SJSA1 (cell line): ENCODE measurements at places on chromosomes 12 and 14. TPM values are rescaled to one million over a fixed set of nuclear protein-coding genes. Genes with fewer than 3 reads are reported as not detected.

GRCh38 chr12:86015026-86015425, 140.9 kb downstream of the NTS start:
- no peaks in the 10 kb centered on the region for H3K36me3 ChIP-seq
- DNase-seq: no peak
- no peaks in the 10 kb centered on the region for H3K4me1 ChIP-seq
- H3K4me3 ChIP-seq: no peak overlapping the region
- no peaks in the 10 kb centered on the region for H3K27me3 ChIP-seq

DNA sequence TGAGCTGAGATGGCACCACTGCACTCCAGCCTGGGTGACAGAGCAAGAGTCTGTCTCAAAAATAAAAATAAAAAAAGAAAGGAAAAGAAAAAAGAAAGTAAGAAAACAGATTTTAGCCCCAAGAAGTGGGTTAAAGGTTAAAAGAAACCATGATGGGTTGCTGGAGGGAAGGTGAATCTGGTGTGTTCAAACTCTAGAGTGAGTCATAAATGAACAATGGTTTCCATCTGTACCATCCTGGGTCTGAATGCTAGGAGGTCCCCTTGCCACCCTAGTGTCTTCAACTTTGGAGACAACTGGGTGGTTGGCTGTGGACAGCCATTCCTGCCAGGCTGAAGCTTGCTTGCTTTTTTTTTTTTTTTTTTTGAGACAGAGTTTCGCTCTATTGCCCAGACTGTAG, 1.6 kb upstream of the RPS26 start:
- no peak for DNase-seq
- H3K4me1 ChIP-seq: peaks cover 14% of the 10 kb centered on the region
- peaks cover 30% of the 10 kb centered on the region for H3K36me3 ChIP-seq
- H3K4me3 ChIP-seq: no peak overlapping the region
- H3K27me3 ChIP-seq: no peaks in the 10 kb centered on the region
- H3K27ac ChIP-seq: no peak overlapping the region

DNA sequence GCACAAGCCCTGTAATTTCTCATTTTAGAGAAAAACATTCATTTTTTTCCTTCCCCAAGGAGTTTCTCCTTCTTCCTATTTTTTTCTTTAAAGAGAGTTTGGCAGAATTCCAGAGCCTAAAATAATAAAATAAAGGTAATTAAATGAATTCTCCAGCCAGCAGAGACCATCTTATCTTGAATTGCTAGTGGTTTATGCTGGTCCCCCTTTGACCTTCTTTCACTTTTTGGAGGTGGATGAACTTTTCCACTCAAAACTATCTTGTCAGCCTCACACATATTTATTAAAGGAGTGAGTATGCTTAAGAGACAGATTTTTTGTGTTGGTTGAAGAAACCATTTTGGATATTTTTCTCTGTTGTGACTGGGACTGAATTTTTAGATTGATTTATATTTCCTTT, 47.6 kb downstream of the ADIPOR2 start:
- H3K27ac ChIP-seq: no peak overlapping the region
- no peaks in the 10 kb centered on the region for H3K4me1 ChIP-seq
- no peak for DNase-seq
- H3K4me3 ChIP-seq: no peak overlapping the region

DNA sequence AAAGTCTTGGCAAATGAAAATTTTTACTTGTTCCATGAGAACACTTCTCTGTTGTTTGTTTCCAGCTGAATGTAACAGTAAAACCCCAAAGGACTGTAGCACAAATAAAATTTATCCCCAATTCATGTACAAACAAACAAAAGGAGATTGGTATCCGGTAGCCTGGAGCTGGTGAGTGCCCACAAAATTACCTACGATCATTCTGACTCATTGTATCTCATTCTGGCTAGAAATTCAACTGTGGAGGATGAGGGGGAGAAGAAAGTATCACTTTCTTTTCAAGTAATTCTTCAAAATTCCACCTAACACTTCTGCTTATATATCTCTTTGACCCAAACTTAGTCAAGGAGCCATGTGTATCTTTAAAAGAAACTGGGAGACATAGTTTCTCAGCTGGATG, 268.5 kb downstream of the ALG10B start:
- H3K27me3 ChIP-seq: no peaks in the 10 kb centered on the region
- no peaks in the 10 kb centered on the region for H3K36me3 ChIP-seq
- no peak for DNase-seq
- H3K4me3 ChIP-seq: no peak overlapping the region
- no peak overlapping the region for H3K27ac ChIP-seq
- H3K4me1 ChIP-seq: no peaks in the 10 kb centered on the region

DNA sequence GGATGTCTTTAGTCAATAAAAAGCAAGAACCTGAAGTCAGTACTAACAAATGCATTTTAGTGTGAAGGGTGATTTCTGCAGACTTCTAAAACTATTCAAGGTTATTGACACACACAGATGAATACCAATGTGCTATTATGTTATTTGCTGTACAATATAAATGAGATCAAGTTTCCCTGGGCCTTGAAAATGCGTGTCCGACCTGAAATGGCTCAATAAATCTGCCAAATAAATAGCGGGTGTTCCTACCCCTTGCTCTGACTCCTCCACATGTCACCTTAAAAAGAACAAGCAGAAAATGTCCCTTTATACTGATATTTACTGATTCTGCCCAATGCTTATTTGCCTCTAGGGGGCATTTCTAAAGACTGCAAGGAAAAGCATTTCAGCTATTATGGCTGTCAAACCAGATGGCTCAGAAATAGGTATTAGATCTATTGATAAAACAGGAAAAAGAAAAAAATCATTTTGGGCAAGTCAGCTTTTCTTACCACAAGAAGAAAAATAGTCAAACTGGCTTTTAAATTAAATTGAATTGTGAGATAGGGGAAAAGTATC, 367.3 kb upstream of the KITLG start:
- no peak overlapping the region for H3K27ac ChIP-seq
- no peaks in the 10 kb centered on the region for H3K27me3 ChIP-seq
- no peak overlapping the region for H3K4me3 ChIP-seq
- no peak for DNase-seq
- peaks cover 14% of the 10 kb centered on the region for H3K4me1 ChIP-seq

GRCh38 chr14:26282578-26282977, 315.3 kb downstream of the NOVA1 start:
- no peak overlapping the region for H3K27ac ChIP-seq
- peaks cover 13% of the 10 kb centered on the region for H3K4me1 ChIP-seq
- DNase-seq: no peak
- no peak overlapping the region for H3K4me3 ChIP-seq

DNA sequence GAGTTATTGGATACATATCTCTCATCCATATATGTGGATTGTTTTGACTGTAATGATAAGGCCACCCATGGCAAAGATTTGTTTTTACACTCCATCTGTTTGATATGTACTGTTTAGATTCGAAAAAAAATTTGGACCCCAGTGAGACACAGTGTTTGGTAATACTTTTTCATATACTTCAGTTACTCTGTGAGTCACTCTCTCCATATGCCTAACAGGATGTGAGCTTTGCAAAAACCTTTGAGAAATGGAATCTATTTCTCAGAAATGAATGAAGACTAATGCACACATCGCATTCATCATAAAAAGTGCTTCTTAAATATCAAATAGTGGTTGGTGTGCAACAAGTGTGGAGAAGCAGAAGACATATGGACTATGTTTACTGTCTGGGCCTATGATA, 781.5 kb downstream of the SLC6A15 start:
- no peaks in the 10 kb centered on the region for H3K36me3 ChIP-seq
- H3K4me1 ChIP-seq: no peaks in the 10 kb centered on the region
- no peaks in the 10 kb centered on the region for H3K27me3 ChIP-seq
- no peak for DNase-seq
- H3K27ac ChIP-seq: no peak overlapping the region
- H3K4me3 ChIP-seq: no peak overlapping the region

DNA sequence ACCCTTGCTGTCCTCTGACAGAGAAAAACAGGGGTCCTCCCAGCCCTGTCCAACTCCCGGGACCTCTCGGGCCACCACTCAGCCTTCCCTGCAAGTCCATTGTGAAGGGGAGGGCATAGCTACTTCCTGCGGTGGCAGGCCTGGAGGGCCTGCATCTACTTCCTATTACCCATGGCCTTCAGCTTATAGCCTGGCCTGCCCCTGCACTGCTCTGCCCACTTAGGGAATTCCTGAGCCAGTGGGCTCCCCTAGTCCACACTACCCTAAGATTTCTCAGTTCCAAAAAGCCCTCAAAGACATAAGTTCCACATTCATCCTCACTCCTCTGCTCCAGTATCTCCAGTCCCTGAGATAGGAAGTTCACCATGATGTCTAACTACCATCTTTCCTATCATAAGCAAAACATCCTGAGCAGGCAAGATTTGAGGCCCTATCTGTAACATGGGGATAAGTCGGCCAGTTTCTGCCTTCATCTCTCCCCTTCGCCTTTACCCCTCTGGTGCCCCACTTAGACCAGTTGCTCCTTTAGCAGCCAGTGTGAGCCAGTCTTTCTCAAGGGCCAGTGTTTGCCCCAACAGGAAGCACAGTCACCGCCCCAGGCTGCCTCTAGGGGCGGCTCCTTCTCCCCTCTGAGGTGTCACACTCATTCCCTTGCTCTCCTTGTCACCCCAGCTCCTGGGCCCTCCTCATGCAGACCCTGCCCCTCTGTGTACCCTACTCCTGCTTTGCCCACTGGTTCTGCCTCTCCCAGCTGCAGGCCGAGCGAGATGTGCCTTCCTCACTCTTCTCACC, 10.9 kb downstream of the HDAC7 start:
- H3K36me3 ChIP-seq: peaks cover 45% of the 10 kb centered on the region
- no peaks in the 10 kb centered on the region for H3K27me3 ChIP-seq
- DNase-seq: peak; percentile 25
- no peak overlapping the region for H3K4me3 ChIP-seq
- peaks cover 73% of the 10 kb centered on the region for H3K4me1 ChIP-seq
- peak overlapping the region; percentile 23 for H3K27ac ChIP-seq

GRCh38 chr12:49200919-49201594, 12.2 kb upstream of the TUBA1A start:
- peaks cover 27% of the 10 kb centered on the region for H3K4me1 ChIP-seq
- no peak for DNase-seq
- no peaks in the 10 kb centered on the region for H3K36me3 ChIP-seq
- peak overlapping the region; percentile 62 for H3K27ac ChIP-seq

DNA sequence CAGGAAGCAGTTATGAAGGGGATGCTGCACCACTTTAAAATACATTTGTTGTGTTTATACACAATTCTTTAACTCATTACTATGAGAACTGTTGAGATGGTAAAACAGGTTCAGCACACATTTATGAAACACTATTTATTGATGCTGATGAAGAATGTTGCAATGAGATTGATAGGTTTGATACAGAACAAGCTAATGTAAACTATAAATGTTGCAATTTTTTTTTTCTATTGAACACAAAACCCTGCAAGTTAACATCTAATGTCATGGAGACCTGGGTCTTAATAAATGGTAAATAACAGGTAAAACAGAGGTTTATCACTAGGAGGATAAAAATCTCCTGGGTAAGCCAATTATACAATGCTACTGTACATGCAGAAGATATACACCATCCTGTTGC, 857.6 kb downstream of the FSCB start:
- H3K36me3 ChIP-seq: no peaks in the 10 kb centered on the region
- no peaks in the 10 kb centered on the region for H3K4me1 ChIP-seq
- no peak for DNase-seq
- no peak overlapping the region for H3K27ac ChIP-seq
- H3K4me3 ChIP-seq: no peak overlapping the region
- no peaks in the 10 kb centered on the region for H3K27me3 ChIP-seq

DNA sequence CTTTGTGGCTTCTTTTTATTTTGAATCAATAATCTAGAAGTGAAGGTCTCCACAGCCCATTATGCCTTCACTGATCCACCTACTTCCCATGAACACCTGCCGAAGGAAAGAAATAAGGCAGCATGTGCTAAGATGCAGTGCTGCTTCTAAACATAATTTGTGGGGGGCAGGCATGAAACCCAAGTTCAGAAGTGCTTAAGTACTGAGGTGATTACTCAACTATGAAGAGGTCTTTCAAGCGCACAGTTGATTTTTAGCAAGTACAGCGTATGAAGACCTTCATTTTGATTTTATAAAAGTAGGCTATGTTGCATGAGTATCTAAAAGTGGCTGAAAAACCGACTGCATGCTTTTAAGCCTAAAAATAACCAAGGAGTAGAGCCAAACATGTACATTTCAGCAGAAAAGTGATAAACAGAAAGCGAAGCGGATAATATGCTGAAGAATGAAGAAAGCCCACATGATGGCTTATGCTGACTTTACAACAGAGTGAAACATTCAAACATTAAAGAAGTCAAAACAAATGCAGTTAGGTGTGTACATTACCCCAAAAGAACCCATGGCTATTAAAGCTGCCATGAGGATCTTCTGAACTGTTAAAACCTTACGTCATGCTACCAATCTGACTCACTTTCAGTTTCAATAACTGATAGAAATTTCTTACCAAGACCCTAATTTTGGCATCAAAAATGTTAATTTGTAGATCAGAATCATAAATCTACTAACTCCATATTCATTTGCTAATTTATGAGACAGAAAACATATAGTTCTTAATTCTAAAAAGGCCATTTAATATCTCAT, 29.3 kb downstream of the KICS2 start:
- peaks cover 18% of the 10 kb centered on the region for H3K4me1 ChIP-seq
- no peak overlapping the region for H3K27ac ChIP-seq
- H3K27me3 ChIP-seq: no peaks in the 10 kb centered on the region
- H3K4me3 ChIP-seq: no peak overlapping the region
- no peaks in the 10 kb centered on the region for H3K36me3 ChIP-seq

- no peak overlapping the region for H3K27ac ChIP-seq
- H3K4me1 ChIP-seq: peaks cover 26% of the 10 kb centered on the region
- no peaks in the 10 kb centered on the region for H3K27me3 ChIP-seq
- no peaks in the 10 kb centered on the region for H3K36me3 ChIP-seq
Measured at GRCh38 chr14:86798330-86798729, 1194.7 kb downstream of the GALC start.

- no peak overlapping the region for H3K27ac ChIP-seq
- no peaks in the 10 kb centered on the region for H3K4me1 ChIP-seq
- H3K36me3 ChIP-seq: no peaks in the 10 kb centered on the region
- H3K4me3 ChIP-seq: no peak overlapping the region
- DNase-seq: peak; percentile 2
Measured at GRCh38 chr14:46344327-46344937, 307.1 kb downstream of the RPL10L start.

- DNase-seq: no peak
- H3K27ac ChIP-seq: no peak overlapping the region
- no peaks in the 10 kb centered on the region for H3K27me3 ChIP-seq
- H3K4me3 ChIP-seq: no peak overlapping the region
- H3K4me1 ChIP-seq: no peaks in the 10 kb centered on the region
Measured at GRCh38 chr14:22781301-22781991, 15.0 kb downstream of the OXA1L start.

GRCh38 chr14:62378057-62378456, 615.8 kb downstream of the SNAPC1 start:
- no peaks in the 10 kb centered on the region for H3K4me1 ChIP-seq
- no peak overlapping the region for H3K4me3 ChIP-seq
- no peak overlapping the region for H3K27ac ChIP-seq
- no peaks in the 10 kb centered on the region for H3K36me3 ChIP-seq

- H3K4me1 ChIP-seq: no peaks in the 10 kb centered on the region
- no peaks in the 10 kb centered on the region for H3K36me3 ChIP-seq
- H3K4me3 ChIP-seq: no peak overlapping the region
- H3K27ac ChIP-seq: no peak overlapping the region
- no peaks in the 10 kb centered on the region for H3K27me3 ChIP-seq
Measured at GRCh38 chr12:42495244-42495643, 94.3 kb downstream of the PRICKLE1 start.

Gene FBLN5
- total RNA-seq: 5.1 and 18.7 TPM in 2 replicates

Gene GARIN6
- not detected in 2 replicates for total RNA-seq

Gene SALL2
- total RNA-seq: 0.09 and 0.21 TPM in 2 replicates

Gene KRT80
- 1.5 and 4.0 TPM in 2 replicates for total RNA-seq

Gene KERA
- total RNA-seq: 41.1 and 72.5 TPM in 2 replicates

Gene ISCA2
- 9.2 and 29.5 TPM in 2 replicates for total RNA-seq

Gene MEG3
- total RNA-seq: 37.3 and 39.1 TPM in 2 replicates

Gene TEX52
- total RNA-seq: not detected in 2 replicates

Gene TIGAR
- 10.2 and 22.7 TPM in 2 replicates for total RNA-seq

Gene SIX6
- total RNA-seq: not detected in 2 replicates

Gene BDKRB2
- 21.6 and 28.2 TPM in 2 replicates for total RNA-seq

Gene NANOG
- total RNA-seq: not detected in 2 replicates

Gene OAS3
- total RNA-seq: 13.0 and 18.5 TPM in 2 replicates
